ENCODE measurements at places on chromosomes 2 and 18.

- DNase-seq: no peak
These were observed 38.4 kb upstream of the PPP1R1C start for GRCh38 chr2:181947273-181947672.

GRCh38 chr2:84459944-84460429 is 907 bp upstream of the SUCLG1 start:
- no peak for DNase-seq

DNA sequence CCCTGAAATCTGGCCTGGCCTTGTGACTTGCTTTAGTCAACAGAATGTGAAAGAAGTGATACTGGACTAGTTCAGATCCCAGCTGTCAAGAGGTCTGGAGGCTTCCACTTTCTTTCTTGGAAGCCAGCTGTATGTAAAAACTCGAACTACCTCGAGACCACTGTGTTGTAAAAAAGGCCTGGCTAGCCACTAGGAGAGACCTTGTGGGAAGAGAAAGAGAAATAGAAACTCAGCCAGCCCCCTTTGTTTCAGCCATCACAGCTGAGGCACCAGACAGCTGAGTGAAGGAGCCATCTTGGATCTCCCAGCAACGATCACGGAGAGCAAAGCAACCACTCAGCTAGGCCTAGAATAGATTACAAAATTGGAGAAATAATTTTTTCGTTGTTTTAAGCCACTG is 324.9 kb upstream of the TCF4 start:
- no peak for DNase-seq

DNA sequence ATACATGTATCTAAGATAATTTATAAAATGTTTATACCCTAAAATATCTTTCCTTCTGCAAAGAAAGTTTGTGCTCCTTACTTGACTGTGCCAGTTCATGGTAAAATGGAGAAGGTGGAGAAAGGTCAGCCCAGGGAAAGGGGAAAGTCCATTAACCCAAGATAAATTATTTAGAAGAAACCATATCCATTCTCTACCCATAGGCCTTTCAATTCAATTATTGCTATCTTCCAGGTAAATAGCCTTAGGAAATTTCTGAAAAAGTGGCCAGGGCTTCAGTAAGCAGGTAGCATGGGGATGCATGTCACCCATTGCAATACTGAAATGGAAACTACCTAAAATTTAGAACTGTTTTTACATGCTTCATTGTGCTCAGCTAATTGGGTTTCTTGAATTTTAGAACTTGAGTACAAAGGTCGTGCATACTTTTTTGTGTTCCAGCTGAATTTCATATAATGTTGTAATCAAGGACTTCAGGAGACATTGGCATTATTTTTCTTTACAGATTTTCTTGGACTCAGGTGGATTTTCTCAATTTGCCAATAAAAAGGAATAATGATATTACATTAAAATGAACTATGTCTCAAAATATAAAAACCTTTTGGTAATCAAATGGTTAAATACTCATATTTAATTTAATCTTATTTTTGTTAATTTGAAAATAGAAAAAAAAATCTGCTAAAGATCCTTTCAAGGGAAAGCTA is 124.9 kb downstream of the CSRNP3 start:
- no peak for DNase-seq

GRCh38 chr2:221571551-221572218 is 419 bp downstream of the EPHA4 start:
- DNase-seq: peak; percentile 25
